ENCODE measurements at places on chromosomes 1 and 21.

DNA sequence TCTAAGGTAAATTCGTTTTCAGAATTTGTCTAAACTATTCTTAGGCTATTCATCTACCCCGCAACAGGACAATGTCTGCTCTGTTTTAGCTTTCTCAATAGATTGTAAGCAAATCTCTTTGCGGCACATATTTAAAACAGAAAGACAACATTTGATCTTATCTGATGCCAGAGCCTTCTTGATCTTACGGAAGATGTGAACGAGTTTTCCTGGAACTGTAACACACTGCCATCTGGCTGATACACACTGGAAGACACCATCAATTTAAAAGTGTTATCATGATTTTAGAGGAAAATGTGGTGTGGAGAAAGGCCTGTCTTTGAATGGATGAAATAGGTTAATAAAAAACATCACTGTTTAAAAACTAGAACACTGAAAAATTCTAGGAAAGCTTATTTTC, 36.1 kb downstream of the COA6 start:
- DNase-seq, result no peak

DNA sequence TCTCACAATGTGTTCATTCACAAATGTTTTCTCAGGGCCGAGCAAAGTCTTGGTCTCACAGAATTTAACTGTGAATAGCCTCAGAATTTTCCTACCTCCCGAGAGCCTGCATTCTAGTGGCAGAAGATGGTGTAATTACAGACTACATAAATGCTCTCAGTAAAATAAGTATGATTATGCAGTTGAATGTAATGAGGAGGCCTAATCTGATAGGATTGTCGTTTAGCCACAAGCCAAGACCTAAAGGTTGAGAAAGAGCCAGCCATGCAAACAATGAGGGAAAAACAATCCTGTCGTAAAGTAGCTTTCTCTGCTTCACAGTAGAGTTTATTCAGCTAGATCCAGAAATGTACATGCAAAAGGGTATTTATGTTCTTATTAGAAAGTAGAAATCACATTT, 607.8 kb upstream of the B3GALT2 start:
- DNase-seq, result no peak

DNA sequence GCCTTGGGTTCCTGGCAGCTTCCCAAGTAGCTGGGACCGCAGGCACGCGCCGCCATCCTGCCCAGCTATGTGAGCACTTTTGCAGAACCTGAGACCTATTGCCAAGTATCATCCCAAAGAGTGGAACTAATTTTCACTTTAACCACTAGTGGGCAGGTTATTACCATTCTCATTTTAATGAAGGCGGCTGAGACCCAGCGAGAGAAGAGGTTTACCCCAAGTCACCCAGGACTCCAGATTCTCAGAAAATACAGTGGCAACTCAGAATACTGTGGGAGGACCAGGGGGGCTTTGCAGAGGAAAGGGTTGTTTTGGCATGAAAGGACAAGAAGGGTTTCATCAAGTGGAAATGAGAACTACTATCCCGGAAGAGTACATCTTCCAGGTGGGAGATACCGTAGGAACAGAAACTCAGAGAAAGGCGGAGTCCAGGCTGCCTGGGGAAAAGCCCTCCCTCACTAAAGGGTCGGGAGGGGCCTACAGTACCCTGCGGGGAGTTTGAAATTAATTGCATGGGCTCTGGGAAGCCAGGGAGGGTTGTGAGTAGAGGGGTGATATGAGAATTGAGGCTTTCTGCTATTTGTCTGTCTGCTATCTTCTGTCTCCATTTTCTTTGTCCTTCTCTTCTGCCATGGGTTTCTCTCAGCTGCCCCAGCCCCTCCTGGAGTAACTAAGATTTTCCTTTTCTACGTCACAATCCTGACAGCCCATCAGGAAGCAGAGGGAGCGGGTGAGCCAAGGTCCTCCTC, 7.2 kb upstream of the SEMA4A start:
- DNase-seq, result peak; percentile 79

DNA sequence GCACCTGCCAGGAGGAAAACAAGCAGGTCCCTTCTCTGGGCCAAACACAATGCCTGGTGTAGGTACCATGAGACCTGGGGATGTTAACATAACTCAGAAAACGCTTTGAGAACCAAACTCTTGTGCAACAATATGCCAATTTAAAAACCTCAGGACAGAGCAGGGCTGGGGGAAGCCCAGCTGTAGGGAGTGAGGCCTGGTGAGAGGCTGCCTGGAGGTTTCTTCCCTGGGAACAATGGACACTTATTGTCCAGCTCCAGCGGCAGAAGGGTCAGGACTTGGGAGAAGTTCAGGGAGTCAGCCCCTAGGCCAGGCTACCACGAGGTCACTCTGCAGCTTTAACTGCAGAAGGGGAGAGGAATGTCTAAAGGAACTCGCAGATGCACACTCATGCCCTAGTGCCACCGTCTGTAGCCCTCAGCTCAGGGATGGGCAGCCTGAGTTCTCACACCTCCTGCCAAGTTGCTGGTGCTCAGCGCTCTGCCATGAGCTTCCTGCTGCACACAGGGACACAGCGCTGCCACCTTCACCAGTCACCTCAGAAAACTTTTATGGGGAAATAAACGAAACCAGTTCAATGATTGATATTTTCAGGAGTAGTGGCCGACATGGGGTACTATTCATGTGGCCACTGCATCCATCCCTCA, 8.5 kb downstream of the GPR157 start:
- no peak for DNase-seq

- DNase-seq, result peak; percentile 10
These were observed 70.0 kb downstream of the CLCA4 start for GRCh38 chr1:86616871-86617270.

DNA sequence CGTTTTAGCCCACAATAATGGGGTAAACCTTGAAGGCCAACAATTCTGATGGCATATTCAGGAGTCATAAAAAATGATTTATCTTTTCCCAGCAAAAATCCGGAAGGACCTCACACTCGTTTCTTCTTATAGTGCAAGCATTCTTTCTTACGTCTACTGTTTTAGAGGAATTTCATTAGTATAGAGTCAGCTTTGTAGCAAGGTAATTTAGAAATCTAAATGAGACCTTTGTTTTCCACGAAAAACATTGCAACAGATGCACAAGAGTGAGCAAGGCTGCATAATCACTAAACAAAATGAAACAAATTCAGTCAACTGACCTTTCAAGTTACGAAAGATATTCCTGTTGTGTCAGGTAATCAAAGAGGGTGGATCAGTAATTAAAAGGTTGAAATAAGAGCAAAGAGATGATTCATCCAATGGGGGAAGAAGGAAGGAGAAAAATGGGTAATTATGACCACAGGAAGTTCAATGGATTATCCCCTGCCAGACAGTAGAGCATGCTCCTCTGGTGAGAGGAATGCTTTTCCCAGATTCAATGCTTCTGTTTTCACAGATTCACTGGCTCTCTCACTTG, 560 bp upstream of the CSDE1 start:
- DNase-seq, result no peak

DNA sequence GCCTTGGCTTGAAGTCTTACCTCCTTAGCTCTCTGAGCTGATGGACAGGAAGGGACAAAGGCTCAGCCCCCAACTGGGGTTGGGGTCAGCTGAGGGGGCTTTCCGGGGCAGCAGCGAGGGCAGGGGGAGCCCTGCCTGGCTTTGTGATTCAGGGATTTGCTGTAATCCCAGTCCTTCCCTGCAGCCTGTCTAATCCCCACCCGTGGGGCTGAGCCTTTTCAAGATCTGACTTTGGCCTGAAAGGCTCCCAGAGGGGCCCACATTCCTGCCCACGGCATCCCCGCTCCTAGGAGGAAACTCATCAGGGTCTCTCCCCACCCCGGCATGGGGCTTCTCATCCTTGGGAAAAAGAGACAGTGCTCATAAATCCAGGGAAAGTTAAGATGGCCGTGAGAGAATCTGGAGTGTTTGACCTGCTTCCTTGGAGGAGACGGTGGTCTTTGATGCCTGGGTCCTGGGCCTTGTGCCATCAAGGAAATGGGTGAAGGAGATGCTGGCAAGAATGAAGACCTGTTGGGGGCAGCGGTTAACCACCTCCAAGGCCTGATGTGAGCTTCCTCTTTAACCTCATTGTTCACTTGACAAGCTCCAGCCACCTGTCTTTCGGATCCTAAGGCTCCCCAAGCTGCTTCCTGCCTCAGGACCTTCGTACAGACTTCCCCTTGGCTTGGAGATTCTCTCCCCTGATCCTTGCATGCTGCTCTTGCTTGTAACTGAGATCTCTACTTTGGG, 83.1 kb upstream of the WNT4 start:
- no peak for DNase-seq

GRCh38 chr1:41641941-41642527, 157.6 kb upstream of the EDN2 start:
- DNase-seq, result no peak

GRCh38 chr1:35505911-35506798, 51.0 kb downstream of the KIAA0319L start:
- no peak for DNase-seq

GRCh38 chr1:93615582-93616150, 66.0 kb downstream of the BCAR3 start:
- DNase-seq, result no peak

GRCh38 chr1:162772571-162773154, 17.8 kb upstream of the HSD17B7 start:
- peak; percentile 11 for DNase-seq

DNA sequence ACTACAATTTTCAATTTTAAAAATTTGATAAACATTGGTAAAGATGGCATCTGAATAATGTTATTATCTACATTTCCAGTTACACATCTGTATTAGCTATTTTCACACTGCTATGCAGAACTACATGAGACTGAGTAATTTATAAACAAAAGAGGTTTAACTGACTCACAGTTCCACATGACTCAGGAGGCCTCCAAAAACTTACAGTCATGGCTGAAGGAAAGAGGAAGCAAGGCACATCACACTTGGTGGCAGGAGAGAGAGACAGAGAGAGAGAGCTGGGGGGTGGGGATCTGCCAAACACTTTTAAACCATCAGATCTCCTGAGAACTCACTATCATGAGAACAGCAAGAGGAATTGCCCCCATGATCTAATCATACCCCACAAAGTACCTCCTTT, 850.0 kb downstream of the LTN1 start:
- DNase-seq, result no peak

- no peak for DNase-seq
These were observed 193.0 kb downstream of the URB2 start for GRCh38 chr1:229819091-229819490.

GRCh38 chr1:168138134-168138533, 1.4 kb upstream of the GPR161 start:
- DNase-seq, result no peak

DNA sequence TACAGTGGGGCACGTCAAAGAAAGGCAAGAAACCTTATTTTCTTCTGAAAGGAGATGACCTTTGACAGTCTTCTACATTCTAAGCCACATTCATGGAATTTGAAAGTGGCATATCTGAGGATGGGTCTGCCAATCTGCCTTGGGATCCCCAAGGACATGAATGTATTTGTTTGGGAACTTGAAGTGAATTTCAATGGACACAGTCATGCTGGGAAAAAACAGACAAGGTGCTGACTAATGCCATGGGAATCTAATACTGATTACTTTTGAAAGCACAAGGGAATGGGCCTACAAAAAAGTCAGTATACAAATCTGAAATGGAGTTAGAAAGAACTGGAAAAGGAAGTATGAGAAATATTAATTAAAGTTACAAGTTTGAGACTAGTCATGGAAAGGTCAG, 128.8 kb downstream of the KCNJ6 start:
- DNase-seq, result no peak

DNA sequence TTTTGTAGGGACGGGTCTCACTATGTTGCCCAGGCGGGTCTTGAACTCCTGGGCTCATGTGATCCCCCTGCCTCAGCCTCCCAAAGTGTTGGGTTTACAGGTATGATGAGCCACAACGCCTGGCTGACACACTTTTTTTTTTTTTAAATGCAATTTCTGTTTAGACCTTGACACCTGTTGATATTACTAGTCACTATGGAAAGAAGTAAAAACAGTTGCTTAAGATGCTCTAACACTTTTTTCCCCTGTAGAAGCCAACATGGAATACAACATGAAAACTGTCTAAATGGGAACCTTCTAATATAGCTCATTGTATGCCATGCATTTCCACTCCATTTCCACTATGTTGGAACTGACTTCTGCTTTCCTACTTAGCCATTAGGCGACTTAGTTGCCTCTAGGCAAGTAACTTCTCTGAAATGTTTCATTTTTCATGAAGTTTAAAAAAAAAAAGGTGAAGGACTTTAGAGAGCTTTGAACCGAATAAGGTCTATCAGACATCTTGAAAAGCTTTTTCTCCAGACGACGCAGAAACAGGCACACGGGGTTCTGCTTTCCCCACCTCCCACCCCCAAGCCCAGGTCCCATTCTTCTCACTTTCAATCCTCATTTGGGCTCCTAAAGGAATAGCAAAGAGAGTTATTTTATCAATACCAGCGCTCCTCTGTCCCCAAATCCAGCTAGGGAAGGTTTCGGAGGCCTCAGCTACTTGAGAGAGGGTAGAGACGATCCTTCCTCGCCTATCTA, 648 bp upstream of the DR1 start:
- no peak for DNase-seq

DNA sequence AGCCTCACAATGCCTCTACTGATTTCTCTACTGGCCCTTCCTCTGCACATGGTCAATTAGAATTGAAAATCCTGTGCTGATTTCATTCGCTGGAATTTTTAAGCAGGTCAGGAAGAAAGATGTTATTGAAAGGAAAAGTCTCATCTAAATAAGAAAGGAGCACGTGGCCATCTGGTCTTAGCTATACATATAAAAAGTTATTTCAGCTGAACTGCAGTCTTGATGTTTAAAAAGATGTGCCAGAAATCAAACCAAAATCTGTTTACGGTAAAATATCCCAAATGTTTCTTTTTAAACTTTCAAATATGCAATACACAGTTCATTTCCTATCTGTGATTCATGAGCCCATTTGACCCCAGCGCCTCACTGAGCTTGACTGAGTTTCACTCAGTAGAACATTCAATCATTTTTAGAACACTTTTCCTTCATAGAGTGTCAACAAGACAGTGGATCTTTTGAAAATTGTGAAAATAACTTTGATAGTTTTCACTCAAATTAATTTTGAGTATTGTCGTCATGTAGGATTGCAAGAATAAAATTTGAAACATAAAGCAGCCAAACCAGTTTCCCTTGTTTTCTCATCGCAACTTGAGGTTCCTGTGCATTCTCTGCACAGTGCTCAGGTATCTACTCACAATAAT, 293.6 kb downstream of the PTPRC start:
- DNase-seq, result no peak

- DNase-seq, result no peak
These were observed 781.1 kb upstream of the ADGRL4 start for GRCh38 chr1:79787631-79788030.
